ENCODE measurements at places on chromosomes 7 and 10. TPM values are rescaled to one million over a fixed set of nuclear protein-coding genes. Genes with fewer than 3 reads are reported as not detected.

Gene TAS2R41
- polyA plus RNA-seq = not detected

Gene POMZP3
- 15.0 TPM for polyA plus RNA-seq

Gene SLC26A5
- 0.18 TPM for polyA plus RNA-seq

Gene TFEC
- polyA plus RNA-seq = 24.0 TPM

Gene CNTNAP2
- polyA plus RNA-seq = 71.0 TPM

Gene PTN
- 152 TPM for polyA plus RNA-seq

Gene FAM131B
- 2.3 TPM for polyA plus RNA-seq

Gene CFAP69
- polyA plus RNA-seq = 19.5 TPM

Gene TACC2
- polyA plus RNA-seq = 27.9 TPM

Gene ARHGEF5
- 8.9 TPM for polyA plus RNA-seq

Gene ALOX5
- polyA plus RNA-seq = 5.3 TPM

Gene PNLIPRP1
- not detected for polyA plus RNA-seq

Gene XRCC2
- polyA plus RNA-seq = 10.0 TPM

Gene AIFM2
- polyA plus RNA-seq = 3.9 TPM

Gene C10orf53
- not detected for polyA plus RNA-seq

Gene H2BK1
- polyA plus RNA-seq = not detected

Gene SPDYE9
- 0.32 TPM for polyA plus RNA-seq

Gene AHCYL2
- polyA plus RNA-seq = 30.5 TPM

Gene SCIN
- 122 TPM for polyA plus RNA-seq

Gene EIF5AL1
- 0.76 TPM for polyA plus RNA-seq

Data from left renal pelvis (tissue), 4 donors.